ENCODE measurements at places on chromosomes 5 and 9.

GRCh38 chr5:34978681-34979080, 49.3 kb downstream of the DNAJC21 start:
- DNase-seq: no peak

- no peak for DNase-seq
Measured at GRCh38 chr9:25704800-25705199, 26.6 kb upstream of the TUSC1 start.

GRCh38 chr9:4579001-4579400, 83.1 kb upstream of the PLPP6 start:
- DNase-seq: no peak

DNA sequence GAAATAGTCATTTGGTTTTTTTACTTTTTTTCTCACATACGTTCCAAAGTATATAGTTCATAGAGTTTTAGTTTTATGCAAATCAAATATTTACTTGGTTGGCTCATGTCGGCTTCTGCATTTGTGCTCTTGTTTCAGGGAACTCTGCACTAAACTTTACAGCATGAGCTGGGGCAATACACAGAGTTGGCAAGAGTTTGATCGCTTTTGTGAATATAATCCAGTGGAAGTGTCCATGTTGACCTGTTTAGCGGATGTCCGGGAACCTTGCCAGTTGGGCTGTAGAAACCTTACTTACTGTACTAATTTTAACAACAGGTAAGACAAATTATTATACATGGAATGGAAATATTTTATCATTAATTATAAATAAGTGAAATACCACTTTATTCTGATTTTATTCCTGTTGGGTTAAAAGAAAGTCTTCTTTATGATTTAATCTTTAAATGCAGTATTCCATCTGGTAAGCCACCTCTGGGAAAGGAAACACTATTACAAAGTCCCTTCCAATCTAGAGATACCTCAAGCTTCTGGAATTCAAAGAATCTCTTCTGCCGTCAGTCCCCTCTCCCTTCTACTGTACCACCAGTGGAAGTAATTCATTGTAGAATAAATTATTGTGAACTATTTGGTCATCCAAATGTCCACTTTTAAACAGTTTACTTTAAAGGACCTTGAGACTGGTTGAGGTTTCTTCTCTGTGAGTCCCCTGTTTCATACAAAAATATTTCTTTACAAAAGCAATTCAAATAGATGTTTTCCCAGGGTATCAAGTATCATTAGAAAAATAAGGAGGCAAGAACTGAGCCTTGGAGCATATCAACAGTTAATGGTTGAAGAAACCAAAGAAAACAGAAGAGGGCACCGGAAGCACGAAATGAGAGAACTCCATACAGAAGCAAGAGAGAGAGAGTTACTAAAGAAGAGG, 45.2 kb upstream of the GLIPR2 start:
- no peak for DNase-seq

GRCh38 chr9:134602547-134603362, 38.8 kb upstream of the COL5A1 start:
- DNase-seq: no peak

GRCh38 chr5:55923177-55923771, 71.5 kb downstream of the IL6ST start:
- DNase-seq: no peak

- DNase-seq: no peak
Measured at GRCh38 chr9:12815888-12816287, 41.1 kb downstream of the LURAP1L start.

- DNase-seq: no peak
Measured at GRCh38 chr9:94800424-94801117, 74.1 kb downstream of the AOPEP start.

DNA sequence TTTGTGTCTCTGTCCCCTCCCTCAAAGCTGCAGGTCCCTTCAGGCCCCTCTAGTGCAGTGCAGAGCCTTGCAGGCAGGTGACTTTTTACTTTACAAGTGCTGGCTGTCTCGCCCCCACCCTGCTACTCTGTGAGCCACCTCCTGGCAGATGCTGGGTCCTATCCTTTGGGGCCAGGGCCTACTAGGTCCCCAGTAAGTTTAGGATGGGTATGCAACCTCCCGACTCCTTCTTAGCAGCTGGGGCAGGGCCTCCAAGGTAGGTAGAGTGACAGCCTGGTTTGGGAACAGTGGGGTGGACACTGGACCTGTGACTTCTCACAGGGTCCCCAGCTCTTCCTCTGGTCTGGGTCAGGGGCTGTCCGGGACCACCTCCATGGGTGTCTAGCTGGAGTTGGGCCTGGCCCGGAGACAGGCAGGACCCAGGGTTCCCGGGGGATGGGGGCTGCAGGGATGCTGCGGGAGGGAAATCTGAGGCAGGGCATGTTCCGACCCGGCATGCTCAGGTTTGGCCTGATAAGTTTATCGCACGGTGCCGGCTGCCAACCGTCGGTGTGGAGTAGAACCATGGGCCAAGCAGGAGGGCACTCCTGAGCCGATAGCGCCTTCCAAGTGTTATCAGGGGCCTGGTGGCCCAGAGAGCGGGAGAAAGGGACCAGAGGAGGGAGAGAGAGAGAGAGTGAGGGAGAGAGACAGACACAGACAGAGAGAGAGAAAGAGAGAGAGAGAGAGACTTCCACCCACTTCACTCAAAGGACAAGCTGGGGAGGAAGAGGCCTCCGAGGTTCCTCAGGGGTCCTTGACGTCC, 20.5 kb downstream of the GFI1B start:
- DNase-seq: no peak

DNA sequence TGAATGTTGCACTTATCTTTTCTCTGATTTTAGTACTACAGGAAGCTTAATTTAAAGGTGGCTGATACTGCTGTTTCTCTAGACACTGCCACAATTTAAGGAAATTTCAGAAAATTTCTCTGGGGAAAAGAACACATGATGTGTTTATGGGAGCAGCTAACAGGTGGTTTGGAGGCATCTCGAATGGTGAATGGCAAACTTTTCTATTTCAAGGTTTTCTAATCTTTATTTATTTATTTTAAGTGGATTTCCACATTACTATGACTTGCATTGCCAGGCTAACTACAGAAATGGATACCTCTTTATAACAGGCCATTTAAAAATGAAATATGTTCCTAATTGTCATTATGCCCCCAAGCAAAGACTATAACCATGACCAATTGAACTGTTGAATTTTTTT, 50.4 kb downstream of the PDE6A start:
- DNase-seq: no peak

GRCh38 chr5:109399092-109399759, 10.5 kb downstream of the PJA2 start:
- no peak for DNase-seq

- DNase-seq: no peak
Measured at GRCh38 chr5:50921366-50922133, 255.1 kb downstream of the PARP8 start.
